ENCODE measurements at places on chromosomes 3 and 15.
A peak's percentile ranks its signal among the peaks of the same experiment; 100 is the strongest.

DNA sequence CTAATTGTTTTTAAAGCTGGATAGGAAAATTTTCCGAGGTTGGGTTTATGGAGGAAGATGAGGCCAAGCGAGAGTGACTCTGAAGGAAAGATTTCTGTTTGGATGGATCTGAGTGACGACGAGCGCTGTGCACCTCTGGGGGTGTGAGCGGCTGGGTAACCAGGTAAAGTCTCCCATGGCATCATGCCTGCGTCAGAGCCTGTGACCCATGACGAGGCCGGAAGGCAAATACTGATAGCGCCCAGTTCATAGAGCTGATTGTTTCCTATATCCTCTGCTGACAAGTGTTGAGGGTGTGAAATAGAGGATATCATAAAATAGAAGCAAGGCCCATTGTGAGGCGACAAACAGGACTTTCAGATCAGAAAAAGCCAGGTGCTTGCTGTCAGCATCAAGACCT is 33.7 kb upstream of the MAGEF1 start:
- DNase-seq: no peak

GRCh38 chr3:148162132-148162531 is 535.6 kb upstream of the AGTR1 start:
- no peak for DNase-seq

- no peak for DNase-seq
Measured at GRCh38 chr3:109545746-109546145, 208.4 kb upstream of the DPPA4 start.

DNA sequence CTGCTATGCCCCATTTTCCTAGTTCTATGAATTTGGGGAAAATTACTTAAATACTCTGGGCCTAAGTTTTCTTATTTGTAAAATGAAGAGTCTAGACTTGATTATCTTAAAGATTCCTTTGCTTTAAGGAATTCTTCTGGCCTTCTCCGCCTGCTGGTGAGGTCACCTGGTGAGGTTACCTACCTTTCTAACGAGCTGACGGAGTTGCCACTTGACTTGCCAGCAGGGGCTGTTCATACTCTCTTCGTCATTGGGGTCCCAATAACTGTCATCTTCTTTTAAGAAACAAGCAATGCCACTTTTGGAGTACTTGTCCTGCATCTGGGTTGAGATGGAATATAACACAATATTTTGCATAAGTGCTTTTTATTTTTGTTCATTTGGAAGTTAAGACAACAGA is 8.6 kb downstream of the TNFSF10 start:
- DNase-seq: no peak

DNA sequence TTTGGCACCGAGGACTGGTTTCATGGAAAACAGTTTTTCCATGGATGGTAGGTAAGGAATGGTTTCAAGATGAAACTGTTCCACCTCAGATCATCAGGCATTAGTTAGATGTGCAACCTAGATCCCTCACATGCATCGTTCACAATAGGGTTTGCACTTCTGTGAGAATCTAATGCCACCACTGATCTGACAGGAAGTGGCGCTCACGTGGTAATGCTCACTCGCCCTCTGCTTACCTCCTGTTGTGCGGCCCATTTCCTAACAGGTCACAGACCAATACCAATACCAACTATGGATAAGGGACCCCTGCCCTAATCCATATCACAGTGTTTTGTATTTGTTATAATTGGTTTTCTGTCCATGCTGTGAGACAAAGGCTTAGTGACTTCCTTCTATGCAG is 58.9 kb downstream of the SLMAP start:
- DNase-seq: peak; percentile 25

GRCh38 chr3:147119346-147119745 is 287.0 kb downstream of the ZIC4 start:
- no peak for DNase-seq

DNA sequence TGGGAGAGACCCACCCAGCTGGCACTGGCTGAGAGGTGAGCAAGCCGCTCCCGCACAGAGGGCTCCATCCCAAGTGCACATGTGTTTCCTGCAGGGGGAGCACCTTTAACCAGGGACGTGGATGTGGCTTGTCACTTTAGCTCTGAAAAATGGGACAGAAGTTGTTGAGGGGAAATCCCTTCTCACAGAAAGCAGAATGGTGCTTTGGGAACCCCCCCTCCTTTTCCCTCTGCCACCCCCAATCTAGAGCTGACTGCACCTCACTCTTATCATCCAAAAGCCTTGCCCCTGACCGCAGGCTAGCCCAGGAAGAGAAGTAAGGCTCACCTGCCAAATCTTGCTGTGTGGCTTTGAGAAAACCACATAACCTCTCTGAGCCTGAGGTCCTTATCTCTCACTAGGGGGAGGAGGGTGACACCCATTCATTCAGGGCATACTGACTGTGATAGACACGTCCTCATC is 77.9 kb downstream of the RPN1 start:
- no peak for DNase-seq

GRCh38 chr3:134059671-134060560 is 30.2 kb upstream of the SLCO2A1 start:
- DNase-seq: no peak

GRCh38 chr3:31777887-31778286 is 203.2 kb downstream of the OSBPL10 start:
- DNase-seq: no peak

GRCh38 chr3:52350416-52350815 is 34.3 kb downstream of the DNAH1 start:
- DNase-seq: no peak

Data from naive thymus-derived CD8-positive, alpha-beta T cell (primary cell).